ENCODE measurements at places on chromosomes 13 and 19.

DNA sequence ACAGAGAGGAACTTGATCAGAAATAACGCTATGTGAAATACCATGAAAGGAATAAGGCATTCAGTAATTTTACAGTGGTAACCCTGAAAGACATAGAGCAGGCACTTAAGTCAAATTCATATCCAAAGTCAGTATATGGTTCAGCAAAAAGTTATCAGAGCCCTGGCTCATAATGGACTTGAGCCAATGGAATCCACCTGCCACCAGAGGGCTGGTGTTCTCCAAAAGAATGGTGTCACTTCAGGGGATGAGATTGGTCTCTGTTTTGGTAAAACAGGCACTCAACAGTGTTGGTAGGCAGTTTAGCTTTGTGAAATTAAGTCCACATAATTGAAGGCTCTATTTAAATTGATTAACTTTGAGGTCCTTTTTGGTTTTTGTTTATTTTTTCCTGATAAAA lies 93.9 kb downstream of the LIG4 start:
- DNase-seq = no peak

DNA sequence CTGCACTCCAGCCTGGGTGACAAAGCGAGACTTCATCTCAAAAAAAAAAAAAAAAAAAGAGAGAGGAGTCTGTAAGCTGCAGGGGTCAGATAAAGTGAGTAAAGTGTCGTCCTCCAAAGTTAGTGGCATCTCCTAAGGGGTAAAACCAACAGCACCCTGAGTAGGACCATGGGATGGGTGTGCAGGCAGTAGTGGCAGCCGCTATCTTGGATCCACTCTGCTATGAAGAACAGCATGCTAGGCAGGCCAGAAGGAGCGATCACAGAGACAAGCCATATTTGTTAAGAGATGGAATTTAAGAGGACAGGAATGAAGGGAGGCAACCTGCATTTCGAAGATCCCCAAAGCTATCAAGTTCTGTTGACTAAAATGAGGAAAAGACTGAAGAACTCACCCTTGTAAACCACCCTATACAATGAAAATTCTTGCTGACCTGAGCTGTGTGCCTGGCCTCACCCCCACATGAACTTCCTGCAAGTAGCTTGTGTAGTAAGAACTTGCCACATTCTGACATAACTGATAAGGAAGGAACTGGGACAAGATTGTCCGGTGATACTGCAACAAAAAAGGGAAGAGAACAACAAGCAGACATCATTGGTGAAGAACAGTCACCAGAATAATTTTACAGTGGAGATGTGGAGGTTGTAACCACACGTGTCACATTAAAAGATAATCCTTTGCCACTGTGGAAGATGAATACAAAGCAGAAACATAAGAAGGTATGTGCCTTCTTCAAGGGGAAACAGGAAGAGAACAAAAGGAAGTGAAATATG lies 16.2 kb downstream of the DPY19L3 start:
- DNase-seq = no peak

GRCh38 chr13:110454956-110455355 lies 106.6 kb downstream of the RAB20 start:
- DNase-seq = no peak

DNA sequence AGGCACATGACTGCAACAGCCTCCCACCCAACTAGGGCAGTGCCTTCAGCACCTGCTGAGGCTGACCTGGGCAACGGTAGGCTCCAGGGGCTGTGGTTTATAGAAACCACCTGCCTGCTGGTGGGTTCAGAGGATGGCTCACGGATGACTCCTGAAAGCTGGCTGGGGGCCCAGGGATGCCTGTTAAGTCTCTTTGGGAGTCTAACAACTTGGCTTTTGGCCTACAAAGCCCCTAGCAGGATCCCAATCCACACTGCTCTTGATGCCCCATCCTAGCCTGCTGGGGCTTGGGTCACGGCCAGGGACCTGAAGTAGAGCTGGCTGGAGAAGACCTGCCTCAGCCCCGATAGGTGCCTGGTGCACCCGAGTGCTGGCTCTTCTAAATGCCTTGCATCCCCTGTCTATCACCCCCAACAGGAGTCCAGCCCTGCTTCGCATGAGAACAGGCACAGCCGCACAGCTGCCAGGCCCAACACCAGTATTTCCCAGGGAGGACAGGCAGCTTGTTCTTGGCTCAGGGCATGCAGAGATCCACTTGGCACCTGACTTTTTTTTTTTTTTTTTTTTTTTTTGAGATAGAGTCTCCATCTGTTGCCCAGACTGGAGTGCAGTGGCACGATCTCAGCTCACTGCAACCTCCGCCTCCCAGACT lies 9.1 kb upstream of the EPHX3 start:
- no peak for DNase-seq

- DNase-seq = no peak
These were observed 300.2 kb downstream of the DCLK1 start for GRCh38 chr13:35830850-35831450.

DNA sequence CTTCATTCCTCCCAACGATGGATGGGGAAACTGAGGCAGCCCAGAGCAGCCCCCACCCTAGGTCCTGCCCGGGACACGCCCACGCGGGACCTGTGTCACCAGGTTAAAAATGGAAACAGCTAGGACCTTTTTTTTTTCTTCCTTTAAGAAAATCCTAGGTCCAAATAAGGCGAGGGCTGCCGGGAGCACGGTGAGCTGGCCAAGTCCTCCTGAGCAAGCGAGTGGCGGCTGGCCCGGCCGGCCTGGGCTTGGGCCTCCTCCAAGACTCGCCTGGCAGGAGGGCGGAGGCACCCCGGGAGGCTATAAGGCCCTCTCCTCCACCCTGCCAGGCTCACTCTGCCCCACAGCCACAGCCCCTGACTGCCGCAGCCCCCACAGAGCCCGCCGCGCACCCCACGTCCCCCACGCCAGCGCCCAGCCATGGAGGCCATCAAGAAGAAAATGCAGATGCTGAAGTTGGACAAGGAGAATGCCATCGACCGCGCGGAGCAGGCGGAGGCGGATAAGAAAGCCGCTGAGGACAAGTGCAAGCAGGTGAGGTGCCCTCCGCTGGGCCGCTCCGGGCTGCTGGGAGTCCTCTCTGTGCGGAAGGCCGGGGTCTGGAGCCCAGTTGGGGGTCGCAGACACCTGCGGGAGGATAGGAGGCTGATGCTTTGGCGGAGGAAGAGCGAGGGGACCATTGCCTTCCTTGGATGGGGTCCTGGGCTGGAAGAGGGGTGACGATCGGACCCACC lies 8.9 kb upstream of the TPM4 start:
- no peak for DNase-seq

DNA sequence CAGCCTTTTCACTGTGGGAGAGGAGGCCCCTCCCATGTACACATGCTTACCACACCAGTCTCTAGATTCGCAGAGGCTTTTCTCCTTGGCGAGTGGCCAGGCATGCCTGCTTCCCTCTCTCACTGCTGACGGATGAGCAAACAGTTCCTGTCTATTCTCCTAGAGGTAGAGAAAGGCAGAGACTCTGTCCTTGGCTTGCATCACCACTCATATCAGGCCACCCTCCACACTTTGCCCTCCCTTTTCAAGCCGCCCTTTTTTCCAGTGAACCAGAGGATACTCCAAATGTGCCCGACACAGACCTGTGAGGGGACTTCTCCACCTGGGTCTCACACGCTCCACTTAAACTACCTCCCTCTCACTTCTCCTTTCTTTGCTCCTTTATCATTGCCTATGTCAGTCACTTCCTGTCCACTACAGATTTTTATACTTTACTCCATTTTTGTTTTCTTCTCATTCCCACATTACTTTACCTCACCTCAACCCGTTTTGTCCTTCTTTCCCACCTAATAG lies 284.6 kb downstream of the DNAJC15 start:
- no peak for DNase-seq

DNA sequence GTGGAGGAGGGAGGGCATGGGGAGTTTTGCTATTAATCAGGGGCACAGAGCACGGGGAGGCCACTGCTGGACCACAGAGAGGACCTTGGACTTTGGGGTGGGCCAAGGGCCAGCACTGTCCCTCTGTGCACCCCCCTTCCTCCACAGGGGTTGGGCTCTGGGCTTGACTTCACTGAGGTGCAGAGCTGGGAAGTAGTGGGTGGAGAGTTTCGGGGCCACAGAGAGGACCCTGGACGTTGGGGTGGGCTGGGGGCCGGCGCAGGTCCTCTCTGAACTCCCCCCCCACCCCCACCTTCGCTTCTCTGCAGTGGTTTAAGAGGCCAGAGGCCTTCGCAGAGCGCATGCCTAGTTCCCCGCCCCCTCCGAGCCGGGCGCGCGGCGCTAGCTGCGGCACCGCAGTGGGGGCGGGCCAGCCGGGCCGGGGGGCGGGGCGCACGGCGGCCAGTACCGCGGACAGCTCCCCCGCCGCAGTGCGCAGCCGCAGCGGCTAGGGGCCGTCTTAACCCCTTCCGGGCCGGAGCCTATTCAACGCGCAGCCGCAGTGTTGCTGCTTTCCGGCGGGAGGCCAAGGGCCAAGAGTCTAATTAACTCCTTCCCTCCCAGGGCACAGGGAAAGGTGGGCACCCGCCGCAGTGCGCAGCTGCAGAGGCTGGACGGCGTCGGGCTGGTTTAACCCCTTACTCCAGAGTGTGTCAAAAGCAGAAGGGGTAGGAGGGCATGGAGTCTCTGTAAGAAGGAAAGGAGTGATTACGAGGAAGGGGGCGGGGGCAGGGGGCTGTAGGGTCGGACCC lies 3.7 kb downstream of the KCNC3 start:
- DNase-seq = peak; percentile 23

GRCh38 chr19:56272161-56272798 lies at the start of gene EDDM13:
Gene EDDM13, plus strand, starts transcription at chr19:56272748. Its CDS starts 87 bp downstream, at chr19:56272835.
- no peak for DNase-seq

DNA sequence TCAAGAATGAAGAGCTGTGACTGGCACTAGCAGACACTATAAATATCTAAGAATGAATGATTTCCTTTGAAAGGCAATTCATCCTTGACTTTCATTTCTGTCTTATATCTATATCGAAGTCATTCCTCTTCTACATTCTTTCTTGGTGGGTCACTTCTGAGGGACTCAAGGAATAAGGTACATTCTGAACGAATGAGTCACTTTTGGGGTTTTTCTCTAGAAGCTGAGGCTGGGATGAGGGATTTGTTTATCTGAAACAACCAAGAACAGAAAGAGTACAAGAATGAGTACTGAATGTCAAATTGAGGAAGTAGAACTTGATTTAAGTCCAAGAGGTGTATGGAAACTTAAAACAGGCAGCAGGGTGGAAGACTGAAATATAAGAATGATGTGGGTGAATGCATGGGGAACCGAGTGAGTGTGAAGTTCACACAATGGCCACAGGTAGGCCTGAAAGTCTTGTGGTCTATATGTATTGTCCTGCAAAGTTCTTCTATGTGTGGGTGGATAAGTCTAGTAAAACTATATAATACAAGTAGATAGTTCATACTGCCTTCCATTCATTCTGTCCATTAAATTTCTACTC lies 343.9 kb downstream of the OXGR1 start:
- no peak for DNase-seq

GRCh38 chr19:38684078-38684861 lies 36.8 kb downstream of the ACTN4 start:
- DNase-seq = no peak

- peak; percentile 12 for DNase-seq
These were observed 22.0 kb upstream of the TPT1 start for GRCh38 chr13:45362939-45363338.

DNA sequence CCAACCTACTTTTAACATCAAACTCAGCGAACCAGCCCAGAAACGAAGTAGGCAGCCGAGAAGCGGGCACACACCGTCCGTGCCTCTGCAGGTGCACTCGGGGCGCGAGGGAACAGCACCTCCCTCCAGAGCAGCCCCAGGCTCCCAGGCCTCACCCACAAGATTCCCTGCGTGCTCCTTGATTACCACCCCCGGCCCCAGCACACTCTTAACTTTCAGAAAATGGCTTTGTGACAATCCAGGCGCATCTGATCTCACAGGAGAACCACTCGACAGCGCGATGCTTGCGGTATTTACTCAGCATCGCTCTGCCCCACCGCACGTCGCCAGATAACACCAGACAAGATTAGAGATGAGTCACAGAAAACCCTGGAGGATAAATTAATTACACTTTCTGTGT lies 134.9 kb upstream of the SPACA7 start:
- DNase-seq = no peak

- DNase-seq = no peak
These were observed 51.0 kb upstream of the PDX1 start for GRCh38 chr13:27868641-27869435.

GRCh38 chr19:29878973-29879654 lies 62.9 kb upstream of the URI1 start:
- no peak for DNase-seq

Data from NK-92 treated with Interleukin-12 subunit alpha and Interleukin-12 subunit beta, amount 100 ng/mL, for 24 hours (cell line).